CD4-positive, alpha-beta T cell treated with Interleukin-6 at 100 ng/mL for 8 hours (primary cell): ENCODE measurements at places on chromosomes 6 and 20.

DNA sequence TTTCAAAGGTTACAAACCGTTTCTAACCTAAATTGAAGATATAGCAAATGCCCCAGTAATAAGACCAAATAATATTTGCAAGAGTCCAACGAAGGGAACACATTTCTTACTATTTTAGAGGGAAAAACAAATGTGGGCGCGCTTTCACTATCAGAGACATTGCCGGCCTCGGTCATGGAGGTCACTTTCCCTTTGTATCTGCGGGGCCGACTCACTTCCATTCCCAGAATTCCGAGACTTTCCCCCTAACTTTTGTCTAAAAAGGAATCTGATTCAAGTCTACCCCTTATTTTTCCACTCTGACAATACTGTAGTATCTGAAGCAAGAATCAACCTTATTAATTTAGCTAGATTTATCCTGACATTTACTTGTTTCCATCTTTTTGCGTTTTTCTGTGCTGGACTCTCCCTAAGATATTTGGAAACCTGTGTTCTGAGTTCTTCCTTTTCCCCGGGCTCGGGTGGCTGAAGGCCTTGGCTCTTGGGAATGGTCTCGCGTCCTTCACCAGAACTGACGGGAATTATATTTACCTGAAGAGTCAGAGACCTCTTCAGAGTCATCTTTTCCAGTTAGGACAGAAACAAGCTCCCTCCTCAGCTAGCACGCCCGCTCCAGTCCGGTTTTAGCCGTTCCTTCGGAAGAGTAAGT is 71.8 kb upstream of the ZNF184 start:
- DNase-seq = no peak

GRCh38 chr20:20411402-20411801 is 43.5 kb downstream of the INSM1 start:
- no peak for DNase-seq

DNA sequence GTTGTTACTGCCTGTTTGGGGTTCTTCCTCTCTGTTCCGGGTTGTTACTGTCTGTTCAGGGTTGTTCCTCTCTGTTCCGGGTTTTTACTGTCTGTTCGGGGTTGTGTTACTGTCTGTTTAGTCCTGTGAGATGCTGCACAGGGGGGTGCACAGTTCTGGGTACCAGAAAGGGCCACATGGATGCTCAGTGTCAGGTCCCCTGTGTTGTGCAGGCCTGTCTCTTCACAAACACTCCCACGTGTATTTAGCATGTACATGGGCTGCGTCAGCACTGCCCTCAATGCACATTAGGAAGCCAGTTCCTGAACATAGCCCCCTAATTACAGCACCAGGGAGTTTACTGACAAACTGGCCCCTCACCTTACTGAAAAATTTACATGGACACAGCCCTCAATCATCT is 118.5 kb downstream of the DLL1 start:
- DNase-seq = no peak

GRCh38 chr6:64054861-64055260 is 419.3 kb downstream of the PHF3 start:
- no peak for DNase-seq

DNA sequence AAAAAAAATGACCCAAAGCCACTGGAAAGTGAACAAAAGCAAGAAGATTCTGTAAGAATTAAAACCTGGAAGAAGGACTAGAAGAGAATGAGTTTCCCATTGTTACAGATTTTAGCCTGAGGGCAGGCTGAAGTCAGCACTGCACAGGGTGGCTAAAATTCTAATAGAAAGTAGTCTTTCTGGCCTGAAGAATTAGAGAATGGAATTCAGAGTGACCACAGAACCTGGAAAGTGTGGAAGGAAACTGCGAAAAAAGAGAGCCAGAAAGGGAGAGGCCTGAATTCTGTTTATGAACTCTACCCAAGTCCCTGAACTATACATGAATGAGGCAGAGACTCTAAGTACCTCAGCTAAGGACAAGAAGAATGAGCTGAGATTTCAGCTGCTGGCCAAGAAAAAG is 38.9 kb upstream of the FILIP1 start:
- no peak for DNase-seq

DNA sequence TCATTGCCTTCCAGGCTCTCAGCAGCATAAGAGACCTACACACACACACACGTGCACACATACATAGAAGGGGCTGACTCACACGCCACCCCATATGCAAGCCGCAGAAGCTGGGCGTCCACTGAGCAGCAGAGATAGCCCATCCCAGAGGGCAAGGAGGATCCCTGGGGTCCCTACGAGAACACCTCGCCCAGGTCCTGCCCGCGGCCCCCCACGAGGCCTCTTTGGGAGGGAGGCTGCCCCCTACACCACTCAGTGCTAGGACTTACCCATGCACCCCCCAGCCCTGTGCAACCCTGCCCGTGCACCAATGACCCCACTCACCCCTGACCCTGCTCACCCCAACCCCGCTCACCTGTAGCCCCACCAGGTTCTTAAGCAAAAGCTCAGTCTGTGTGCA is 20.6 kb upstream of the NTSR1 start:
- DNase-seq = no peak
